ENCODE measurements at places on chromosomes 7 and 10. TPM values are rescaled to one million over a fixed set of nuclear protein-coding genes. Genes with fewer than 3 reads are reported as not detected.

DNA sequence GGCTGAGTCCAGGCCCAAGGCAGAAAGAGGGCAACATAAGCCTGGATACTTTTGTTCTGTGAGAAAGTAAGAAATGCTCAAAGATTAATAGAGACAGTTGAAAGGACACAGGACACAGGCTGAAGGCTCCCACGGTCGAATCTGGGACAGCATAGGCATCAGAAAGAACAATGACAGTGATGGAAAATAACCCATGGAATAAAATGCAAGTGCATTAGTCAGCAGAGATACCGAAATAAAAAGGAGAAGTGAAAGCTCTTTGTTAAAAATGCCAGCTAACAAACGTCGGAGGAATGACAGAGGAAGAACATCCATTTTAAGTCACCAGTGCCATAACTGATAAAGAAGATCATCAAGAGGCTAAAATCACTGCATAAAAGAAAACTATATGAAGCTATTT is 19.6 kb upstream of the AGAP5 start:
- peaks cover 42% of the 10 kb centered on the region for H3K36me3 ChIP-seq
- no peaks in the 10 kb centered on the region for H3K27me3 ChIP-seq
- H3K4me3 ChIP-seq: no peak overlapping the region
- no peak overlapping the region for H3K27ac ChIP-seq
- DNase-seq: no peak
- peaks cover 4% of the 10 kb centered on the region for H3K4me1 ChIP-seq

DNA sequence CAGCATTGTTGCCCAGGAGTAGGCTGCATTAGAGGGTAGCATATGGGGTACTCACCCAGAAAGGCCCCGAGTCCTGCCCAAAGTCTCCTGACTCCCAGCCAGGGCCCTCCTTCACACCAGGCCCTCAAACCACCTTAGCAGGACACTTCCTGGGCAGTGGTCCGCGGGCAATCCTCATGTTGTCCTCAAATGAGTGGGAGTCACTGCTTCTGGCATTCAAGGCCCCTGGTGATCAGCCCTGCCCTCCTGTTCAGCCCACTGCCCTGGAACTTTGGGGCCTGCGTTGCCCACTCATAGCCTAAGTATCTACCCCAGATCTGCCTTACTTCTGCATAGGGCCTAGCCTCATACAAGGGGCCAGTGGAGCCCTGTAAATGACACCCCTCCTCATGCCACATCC is 70.9 kb upstream of the PRLHR start:
- no peak overlapping the region for H3K4me3 ChIP-seq
- no peak for DNase-seq
- peaks cover 27% of the 10 kb centered on the region for H3K4me1 ChIP-seq
- H3K27ac ChIP-seq: no peak overlapping the region

- no peak for DNase-seq
- H3K27me3 ChIP-seq: peaks cover 8% of the 10 kb centered on the region
- H3K4me3 ChIP-seq: no peak overlapping the region
- peaks cover 4% of the 10 kb centered on the region for H3K4me1 ChIP-seq
- H3K36me3 ChIP-seq: no peaks in the 10 kb centered on the region
Observed at GRCh38 chr7:28509251-28510025, 97.1 kb downstream of the CREB5 start.

SLC39A12 gene
- total RNA-seq: not detected

GPR85 gene
- total RNA-seq: not detected

VPS37D gene
- total RNA-seq: 0.87 TPM

- no peak for DNase-seq
- no peaks in the 10 kb centered on the region for H3K36me3 ChIP-seq
- no peaks in the 10 kb centered on the region for H3K27me3 ChIP-seq
- H3K27ac ChIP-seq: no peak overlapping the region
- no peak overlapping the region for H3K4me3 ChIP-seq
Observed at GRCh38 chr7:49229246-49229645, 304.9 kb downstream of the CDC14C start.

ANKRD2 gene
- not detected for total RNA-seq

DNA sequence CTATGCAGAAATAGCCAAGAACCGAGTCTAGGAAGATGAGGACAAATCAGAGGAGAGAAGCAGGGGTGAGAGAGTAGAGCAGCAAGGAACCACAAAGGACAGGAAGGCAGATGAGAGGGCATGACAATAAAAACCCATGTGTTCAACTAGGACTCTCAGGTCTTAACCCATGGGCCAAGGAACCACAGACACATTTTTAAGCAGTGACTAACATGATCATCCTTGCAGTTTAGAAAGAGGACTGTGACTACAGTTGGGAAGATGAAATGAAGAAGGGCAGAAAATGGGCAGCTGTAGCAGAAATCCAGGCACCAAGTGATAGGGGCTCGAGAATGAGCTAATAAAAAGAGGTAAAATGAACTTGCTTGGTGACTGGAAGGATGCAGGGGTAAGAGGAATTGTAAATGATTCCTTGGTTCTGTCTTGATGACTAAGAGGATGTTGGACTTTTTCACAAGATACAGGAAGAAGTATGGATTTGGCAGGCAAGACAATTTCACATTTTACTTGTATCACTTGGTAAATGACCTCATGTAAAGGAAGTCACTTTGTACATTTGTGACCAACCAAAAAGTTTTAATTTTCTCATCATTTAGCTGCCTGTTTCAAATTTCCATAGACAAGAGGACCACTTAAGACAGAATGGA is 22.8 kb downstream of the SGMS1 start:
- H3K27me3 ChIP-seq: no peaks in the 10 kb centered on the region
- no peak overlapping the region for H3K4me3 ChIP-seq
- H3K4me1 ChIP-seq: peaks cover 52% of the 10 kb centered on the region
- H3K27ac ChIP-seq: no peak overlapping the region

GRCh38 chr10:127345231-127345965 is 149.0 kb upstream of the INSYN2A start:
- DNase-seq: no peak
- H3K4me3 ChIP-seq: no peak overlapping the region
- H3K27ac ChIP-seq: no peak overlapping the region
- H3K27me3 ChIP-seq: no peaks in the 10 kb centered on the region
- H3K4me1 ChIP-seq: no peaks in the 10 kb centered on the region

DNA sequence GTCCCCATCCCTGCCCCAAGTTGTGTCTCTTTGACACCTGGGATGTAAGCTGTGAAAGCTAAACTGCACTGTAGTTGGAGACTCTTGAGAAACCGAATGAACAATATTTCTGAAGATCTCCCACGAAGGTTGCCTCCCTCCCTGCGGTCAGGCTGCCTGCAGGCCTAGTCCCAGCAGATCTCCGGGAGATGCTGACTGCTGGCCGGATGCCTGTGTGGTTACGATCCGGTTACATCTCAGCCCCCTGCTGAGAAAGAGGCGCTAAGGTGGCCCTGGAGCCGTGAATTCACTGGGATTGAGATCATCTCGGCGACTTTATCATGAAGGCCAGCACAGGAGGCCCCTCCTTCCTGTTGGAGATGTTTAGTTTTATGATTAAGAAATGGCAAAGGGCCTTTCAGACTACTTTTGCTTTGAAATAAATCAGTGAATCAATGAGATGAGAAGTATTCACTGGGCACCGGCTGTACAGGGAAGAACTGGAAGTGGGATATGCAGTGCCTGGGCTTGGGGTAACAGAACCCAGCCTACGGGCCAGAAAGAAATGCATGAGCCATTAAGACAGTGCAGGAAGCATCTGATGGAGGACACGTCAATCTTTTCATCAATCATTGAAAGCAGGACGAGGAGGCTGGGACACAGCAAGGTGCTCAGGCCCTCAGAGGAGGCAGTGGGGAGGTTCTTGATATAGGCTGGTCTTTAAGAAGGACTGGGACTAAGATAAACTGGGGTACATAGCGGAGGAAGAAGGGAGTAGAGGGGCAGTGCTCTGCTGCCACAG is 177.6 kb downstream of the PRKAG2 start:
- no peak overlapping the region for H3K4me3 ChIP-seq
- H3K27ac ChIP-seq: no peak overlapping the region
- DNase-seq: no peak
- no peaks in the 10 kb centered on the region for H3K36me3 ChIP-seq
- H3K27me3 ChIP-seq: no peaks in the 10 kb centered on the region

HKDC1 gene
- not detected for total RNA-seq

TCF7L2 gene
- 1.6 TPM for total RNA-seq

- H3K4me3 ChIP-seq: no peak overlapping the region
- no peaks in the 10 kb centered on the region for H3K36me3 ChIP-seq
- H3K27me3 ChIP-seq: peaks cover 6% of the 10 kb centered on the region
- no peaks in the 10 kb centered on the region for H3K4me1 ChIP-seq
Observed at GRCh38 chr7:108535257-108535656, 9.3 kb upstream of the PNPLA8 start.

DNA sequence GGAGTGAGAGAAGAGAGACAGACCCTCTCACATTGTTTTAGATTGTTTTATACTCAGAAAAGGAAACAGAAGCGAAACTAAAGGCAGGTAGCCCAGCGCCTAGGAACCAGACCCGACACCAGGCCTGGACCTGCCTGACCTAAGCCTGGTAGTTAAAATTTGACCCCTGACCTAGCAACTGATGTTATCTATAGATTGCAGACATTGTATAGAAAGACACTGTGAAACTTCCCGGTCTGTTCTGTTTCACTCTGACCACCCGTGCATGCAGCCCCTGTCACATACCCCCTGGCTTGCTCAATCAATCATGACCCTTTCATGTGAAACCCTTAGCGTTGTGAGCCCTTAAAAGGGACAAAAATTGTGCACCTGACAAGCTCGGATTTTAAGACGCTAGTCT is 31.6 kb downstream of the VIPR2 start:
- no peak overlapping the region for H3K27ac ChIP-seq
- peaks cover 15% of the 10 kb centered on the region for H3K27me3 ChIP-seq
- H3K4me3 ChIP-seq: no peak overlapping the region
- H3K4me1 ChIP-seq: peaks cover 4% of the 10 kb centered on the region

- no peak for DNase-seq
- H3K4me1 ChIP-seq: no peaks in the 10 kb centered on the region
- no peaks in the 10 kb centered on the region for H3K27me3 ChIP-seq
Observed at GRCh38 chr10:57689596-57690297, 577.9 kb downstream of the IPMK start.

DNA sequence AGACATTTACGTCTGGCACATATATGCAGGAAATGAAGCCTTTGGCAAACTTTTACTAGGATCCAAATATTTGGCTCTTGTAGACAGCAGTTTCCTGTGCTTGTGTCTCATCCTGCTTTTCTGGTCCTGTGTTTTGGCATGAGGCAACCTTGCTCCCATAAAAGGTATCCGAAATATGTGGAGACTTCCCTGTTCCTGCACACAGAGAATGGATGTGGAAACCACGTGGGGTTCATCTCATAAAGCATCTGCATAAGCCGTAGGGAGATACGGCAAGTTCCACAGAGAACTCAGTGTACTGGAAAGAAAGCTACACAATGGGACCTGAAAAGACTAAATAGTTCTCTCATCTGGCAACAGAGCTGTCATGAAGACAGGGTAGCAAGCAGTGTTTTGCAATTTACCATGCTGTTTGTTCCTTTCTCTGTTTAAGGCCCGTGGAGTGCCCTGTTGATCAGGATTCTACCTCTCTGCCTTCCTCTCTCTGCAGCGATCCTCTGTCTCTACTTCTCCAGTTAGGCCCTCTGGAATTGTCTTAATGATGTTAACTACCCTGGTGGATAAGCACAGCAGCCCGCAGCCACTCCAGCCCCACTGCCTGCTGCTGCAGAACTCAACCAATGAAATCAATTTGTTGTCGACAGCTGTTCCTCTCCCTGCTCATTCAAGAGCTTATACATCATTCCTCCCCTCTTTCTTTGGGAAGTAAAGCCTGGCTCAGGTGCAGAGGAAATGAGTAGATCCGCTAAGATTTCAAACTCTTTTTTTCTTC is 293.6 kb downstream of the CSTF2T start:
- no peaks in the 10 kb centered on the region for H3K27me3 ChIP-seq
- no peak overlapping the region for H3K4me3 ChIP-seq
- no peak for DNase-seq
- no peaks in the 10 kb centered on the region for H3K36me3 ChIP-seq

RASSF4 gene
- total RNA-seq: 1.8 TPM

SYCE1 gene
- not detected for total RNA-seq

DNA sequence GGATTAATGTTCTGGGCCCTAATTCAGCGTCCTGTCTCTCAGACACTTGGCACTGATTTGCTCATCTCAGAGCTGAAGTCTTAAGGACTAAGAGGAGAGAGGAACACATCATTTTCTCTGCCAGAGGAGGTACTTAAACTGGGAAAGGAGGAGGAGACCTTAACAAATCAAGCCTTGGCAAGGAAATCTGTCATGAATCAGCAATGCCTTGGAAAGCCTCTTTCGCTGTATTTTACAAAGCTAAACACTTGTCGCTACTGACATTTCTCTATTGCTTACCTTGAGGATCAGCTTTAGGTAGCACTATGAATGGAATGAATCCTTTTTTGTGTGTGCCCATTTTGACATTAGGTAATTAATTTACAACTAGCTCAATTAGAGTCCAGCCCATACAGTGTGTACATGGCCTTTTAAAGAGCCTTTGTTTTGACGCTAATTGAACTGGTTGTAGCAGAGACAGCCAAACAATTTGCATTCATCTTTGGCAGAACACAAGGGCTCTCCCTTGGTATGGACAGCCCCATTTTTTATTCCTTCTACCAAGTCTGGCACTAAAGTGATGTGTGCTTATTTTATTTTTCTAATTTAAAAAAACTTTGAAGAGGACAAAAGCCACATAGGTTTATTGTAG is 37.4 kb downstream of the AUTS2 start:
- no peaks in the 10 kb centered on the region for H3K4me1 ChIP-seq
- no peak overlapping the region for H3K4me3 ChIP-seq
- H3K36me3 ChIP-seq: no peaks in the 10 kb centered on the region
- H3K27me3 ChIP-seq: peaks cover 2% of the 10 kb centered on the region
- DNase-seq: no peak
- no peak overlapping the region for H3K27ac ChIP-seq

GCC1 gene
- 12.5 TPM for total RNA-seq

DNA sequence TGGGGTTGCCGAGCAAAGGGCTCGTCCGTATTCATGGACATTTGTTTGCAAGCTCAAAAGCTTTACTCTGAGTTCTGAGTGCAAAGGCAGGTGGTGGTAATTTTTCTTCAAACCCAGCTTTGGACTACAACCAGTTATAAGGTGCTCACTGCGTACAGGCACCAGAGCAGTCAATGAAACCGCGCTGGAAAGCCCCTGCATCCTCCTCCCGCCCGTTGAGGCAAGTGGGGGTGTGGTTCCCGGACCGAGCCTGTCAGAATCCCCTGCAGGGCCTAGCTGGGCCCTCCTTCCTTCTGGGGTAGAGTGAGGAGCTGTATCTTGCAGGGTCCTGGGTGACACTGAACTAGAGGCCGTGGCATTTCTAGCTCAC is 22.3 kb downstream of the AMZ1 start:
- H3K27me3 ChIP-seq: peaks cover 19% of the 10 kb centered on the region
- H3K27ac ChIP-seq: peak overlapping the region; percentile 46
- DNase-seq: peak; percentile 77
- peak overlapping the region; percentile 59 for H3K4me3 ChIP-seq

- H3K4me1 ChIP-seq: peaks cover 37% of the 10 kb centered on the region
- no peaks in the 10 kb centered on the region for H3K27me3 ChIP-seq
- H3K4me3 ChIP-seq: no peak overlapping the region
- peaks cover 77% of the 10 kb centered on the region for H3K36me3 ChIP-seq
Observed at GRCh38 chr10:6110136-6110535, 21.3 kb downstream of the RBM17 start.

- no peaks in the 10 kb centered on the region for H3K4me1 ChIP-seq
- no peak for DNase-seq
- H3K27me3 ChIP-seq: no peaks in the 10 kb centered on the region
- H3K4me3 ChIP-seq: no peak overlapping the region
- no peak overlapping the region for H3K27ac ChIP-seq
- H3K36me3 ChIP-seq: no peaks in the 10 kb centered on the region
Observed at GRCh38 chr10:19853831-19854230, 37.6 kb downstream of the PLXDC2 start.
